ENCODE measurements at places on chromosomes 16 and 17.

- DNase-seq = no peak
These were observed 87.0 kb downstream of the HELZ start for GRCh38 chr17:67157732-67158639.

GRCh38 chr17:68011199-68011665 is 15.0 kb upstream of the C17orf58 start:
- peak; percentile 37 for DNase-seq

DNA sequence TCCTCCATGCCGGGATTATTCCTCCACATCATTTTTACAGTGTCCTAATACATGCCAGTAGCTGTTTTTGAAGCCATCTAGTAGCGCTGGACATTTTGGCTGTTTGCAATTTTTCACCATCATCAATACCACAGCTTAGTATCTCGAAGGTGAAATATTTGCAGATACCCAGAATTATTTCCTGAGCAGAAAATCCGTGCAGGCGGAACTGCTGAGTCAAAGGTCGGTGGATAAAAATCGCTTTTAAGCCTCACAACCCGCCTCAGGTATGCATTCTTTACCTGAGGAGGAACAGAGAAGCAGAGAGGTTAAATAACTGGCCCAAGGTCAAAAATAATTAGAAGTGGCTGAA is 584 bp upstream of the TNRC6A start:
- no peak for DNase-seq

- no peak for DNase-seq
These were observed 167.7 kb upstream of the WSCD1 start for GRCh38 chr17:5902181-5903140.

GRCh38 chr17:51298508-51299371 is 38.4 kb downstream of the UTP18 start:
- DNase-seq = no peak

GRCh38 chr17:61160789-61161445 is 238.7 kb upstream of the TBX2 start:
- DNase-seq = no peak

DNA sequence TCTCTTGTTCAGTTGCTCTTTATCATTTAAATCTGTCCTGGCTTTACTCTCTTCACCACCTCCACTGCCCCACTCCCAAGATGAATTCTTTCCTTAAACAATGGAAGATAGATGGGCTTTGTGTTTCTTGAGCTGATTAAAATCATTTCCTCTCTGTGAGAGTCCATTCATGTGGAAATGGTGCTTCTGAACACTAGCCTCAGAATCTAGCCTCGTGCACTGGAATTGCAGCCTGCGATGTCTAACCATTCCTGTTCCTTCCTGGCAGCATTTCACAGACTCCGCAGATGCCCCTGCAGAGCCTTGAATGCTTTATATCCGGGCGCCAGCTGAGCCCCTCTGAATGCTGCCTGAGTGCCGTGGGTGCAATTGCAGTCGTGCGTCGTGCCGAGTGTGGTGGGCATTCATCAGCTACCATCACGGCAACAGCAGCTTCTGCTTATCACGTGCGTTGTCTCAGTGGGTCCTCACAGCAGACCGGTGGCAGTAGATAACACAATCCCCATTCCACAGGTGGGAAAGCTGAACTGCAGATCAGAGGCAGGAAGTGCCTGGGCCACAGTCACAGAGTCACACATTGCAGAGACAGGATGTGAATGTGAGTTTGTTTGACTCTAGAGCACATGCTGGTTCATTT is 172.8 kb upstream of the WSCD1 start:
- no peak for DNase-seq

DNA sequence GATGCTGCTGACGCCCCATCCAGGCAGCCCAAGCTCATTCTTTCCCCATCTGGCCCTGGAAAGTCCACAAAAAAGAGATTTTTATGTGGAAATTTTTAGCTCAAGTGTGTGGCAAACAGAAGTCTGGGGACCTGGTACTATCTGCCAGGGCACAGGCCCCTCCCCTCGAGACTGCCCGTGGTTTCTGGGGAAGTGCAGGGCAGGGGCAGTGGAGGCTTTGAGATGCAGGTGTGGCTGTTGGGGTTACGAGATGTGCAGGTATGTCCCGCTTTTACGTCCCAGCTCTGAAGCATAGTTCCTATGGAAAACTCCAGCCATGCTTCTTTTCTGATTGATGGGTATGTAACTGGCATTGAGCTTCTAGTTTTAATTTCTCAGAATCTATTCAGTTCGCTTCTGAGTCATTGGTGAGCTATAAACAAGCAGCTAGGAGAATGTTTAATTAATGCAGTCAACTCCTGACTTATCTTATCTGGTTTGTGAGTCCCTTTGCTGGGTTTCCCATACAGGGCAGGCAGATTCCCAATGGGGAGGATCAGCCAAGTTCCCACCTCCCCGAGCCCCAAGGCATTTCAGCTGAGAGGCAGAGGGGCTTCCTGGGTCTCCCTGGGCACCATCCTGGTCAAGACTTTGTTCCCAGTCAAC is 16.2 kb downstream of the TBX4 start:
- no peak for DNase-seq

DNA sequence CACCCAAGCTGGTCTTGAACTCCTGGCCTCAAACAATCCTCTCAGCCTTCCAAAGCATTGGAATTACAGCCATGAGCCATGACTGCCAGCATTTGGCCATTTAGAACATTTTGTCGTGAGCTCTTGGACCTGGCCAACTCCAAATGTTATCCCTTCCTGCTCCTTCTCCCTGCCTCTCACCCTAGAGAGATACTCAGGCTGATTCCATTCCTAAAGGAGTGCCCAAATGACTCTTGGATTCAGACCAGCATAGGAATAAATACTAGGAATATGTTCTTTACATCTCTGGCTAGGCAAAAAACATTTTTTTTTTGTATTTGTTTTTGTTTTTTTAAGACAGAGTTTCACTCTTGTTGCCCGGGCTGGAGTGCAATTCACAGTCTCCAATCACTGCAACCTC is 15.5 kb downstream of the FZD2 start:
- DNase-seq = no peak

DNA sequence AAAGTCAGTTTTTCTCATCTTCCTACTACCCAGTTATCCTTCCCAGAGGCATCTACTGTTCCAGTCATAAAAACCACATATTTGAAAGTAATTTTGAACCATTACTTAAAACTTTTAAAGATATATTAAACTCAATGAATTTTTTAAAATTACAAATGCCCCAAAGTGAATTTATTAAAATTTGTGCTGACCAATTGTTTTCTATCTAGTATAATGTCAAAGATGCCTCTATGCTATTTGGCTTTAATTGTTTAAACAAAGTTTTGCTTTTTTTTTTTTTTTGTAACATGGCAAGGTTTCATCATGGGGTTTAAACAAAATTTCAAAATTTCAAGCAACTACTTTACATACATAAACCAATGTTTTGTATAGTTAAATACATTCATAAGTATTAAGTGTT is 60.7 kb downstream of the FBXL20 start:
- DNase-seq = no peak

GRCh38 chr16:15643946-15644250 is 944 bp upstream of the MARF1 start:
- DNase-seq = no peak

- no peak for DNase-seq
These were observed 23.8 kb downstream of the ADCY7 start for GRCh38 chr16:50289950-50290764.

DNA sequence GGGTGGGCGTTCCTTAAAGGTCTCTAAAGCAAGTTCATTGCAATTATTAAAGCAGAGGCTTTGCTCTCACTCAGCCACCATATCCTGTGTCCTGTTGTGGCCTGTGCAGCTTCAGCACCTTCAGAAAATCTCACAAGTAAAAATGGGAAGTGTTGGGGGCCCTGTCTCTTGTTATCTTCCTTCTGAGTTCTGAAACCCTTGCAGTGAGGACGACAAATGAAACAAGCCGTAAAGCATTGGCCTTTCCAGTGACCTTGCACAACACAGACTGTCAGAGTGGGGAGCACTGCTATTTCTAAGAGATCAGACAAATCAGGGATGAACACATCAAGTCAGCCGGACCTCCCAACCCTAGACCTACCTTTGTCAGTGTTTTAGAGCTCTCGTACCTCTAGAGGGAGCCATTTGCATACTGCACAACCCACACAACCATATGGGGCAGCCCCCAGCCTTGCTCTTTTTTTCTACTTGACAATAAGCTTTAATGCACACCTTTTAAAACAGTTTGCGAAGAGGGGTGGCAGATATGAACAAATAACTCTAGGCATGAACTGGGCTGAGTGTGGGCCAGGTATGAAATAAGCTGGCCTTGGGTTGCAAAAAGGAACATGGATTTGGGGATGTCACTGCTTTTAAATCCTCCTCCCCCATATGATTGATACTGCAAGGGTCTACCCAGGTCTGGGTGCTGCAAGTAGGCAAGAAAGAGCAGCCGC is 89.8 kb downstream of the KATNIP start:
- DNase-seq = peak; percentile 29

DNA sequence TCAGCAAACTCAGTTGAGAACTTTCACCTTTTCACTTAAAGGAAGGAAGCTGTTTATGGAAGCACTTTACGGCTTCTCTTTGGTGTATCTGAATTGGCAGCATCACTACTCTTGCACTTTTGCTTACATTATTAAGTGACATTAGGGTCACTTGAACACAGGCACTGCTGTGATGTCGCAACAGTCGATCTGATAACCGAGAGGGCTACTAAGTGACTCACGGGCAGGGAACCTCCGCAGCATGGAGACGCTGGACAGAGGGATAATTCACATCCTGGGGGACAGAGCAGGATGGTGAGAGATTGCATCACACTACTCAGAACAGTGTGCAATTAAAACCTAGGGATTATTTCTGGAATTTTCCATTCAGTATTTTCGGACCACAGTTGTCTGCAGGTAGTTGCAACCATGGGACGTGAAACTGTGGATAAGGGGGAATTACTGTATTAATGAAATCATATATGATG is 56.5 kb downstream of the DNAH2 start:
- no peak for DNase-seq

DNA sequence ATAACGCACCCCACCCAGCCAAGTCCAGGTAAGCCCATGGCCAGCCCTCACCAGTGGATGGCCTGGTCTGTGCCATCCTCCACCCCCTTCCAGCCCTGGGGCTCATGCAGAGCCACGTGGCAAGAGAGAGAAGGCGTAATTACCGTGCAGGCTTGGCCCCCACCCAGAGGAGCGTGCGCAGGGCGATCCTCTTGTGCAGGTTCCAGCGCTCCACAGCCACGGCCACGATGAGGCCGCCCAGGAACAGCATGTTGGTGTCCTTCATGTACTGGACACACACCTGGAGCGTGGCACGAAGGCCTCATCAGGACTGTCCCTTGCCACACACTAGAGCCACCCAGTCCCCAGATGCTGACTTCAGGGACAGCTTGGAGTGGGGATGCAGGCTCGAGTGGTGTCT is 6.7 kb downstream of the SLC13A5 start:
- DNase-seq = no peak

- no peak for DNase-seq
These were observed 168.9 kb upstream of the MAF start for GRCh38 chr16:79769270-79769927.

DNA sequence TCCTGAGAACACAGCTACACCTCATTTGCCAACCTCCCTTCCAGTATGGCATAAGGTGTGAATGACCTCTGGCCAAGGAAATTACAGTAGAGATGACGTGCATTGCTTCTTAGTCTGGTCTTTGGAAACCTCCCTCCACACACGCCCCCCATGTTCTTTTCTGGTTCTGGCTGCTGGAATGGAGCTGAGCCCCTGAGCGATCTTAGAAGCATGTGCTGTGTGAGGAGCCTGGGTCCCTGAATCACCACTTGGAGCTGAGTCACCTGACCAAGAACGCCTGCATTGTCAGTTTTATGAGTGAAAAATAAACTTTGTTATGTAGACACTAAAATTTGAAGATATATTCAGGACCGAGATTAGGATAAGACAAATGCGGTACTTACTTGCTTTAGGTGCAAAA is 51.4 kb downstream of the HS3ST3A1 start:
- DNase-seq = no peak

DNA sequence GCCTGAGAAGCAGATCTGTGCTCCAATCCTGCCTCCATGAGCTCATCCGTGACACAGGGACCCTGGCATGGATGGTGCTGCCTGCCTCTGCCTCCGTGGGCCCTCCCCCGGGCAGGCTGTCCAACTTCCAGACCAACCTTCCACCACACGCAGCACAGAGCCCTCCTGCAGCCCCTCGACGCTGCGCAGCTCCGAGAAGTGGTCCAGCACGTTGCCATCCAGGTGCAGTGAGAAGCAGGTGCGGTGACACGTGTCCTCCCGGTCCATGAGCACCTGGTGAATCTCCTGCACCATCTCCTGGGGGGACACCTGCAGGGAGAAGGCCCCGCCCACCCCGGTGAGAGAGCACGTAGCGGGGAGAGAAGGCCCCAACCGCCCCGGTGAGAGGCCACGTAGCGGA is 8.4 kb downstream of the CLUH start:
- no peak for DNase-seq

DNA sequence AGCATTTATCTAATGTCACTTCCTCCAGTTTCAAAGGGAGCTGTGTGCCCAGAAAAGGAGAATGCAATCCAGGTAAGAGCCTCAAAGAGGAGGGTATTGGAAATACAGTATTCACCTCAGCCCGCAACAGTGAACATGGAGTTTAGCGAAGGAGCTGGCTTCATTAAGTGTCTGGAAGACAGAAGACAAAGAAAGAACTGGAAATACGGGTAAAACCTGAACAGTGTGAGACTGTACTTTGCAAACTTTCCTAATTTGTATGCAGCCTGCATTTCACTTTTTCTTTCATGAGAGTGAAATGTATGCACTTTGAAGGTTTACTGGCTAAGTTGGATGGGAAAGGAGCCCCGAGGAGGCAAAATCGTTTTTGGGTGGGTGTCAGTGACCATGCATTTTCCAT is 478.4 kb downstream of the HS3ST3B1 start:
- no peak for DNase-seq

- no peak for DNase-seq
These were observed 39.4 kb downstream of the LAT start for GRCh38 chr16:29024278-29024677.

- no peak for DNase-seq
These were observed 390.3 kb downstream of the SLC39A11 start for GRCh38 chr17:72702136-72702735.

DNA sequence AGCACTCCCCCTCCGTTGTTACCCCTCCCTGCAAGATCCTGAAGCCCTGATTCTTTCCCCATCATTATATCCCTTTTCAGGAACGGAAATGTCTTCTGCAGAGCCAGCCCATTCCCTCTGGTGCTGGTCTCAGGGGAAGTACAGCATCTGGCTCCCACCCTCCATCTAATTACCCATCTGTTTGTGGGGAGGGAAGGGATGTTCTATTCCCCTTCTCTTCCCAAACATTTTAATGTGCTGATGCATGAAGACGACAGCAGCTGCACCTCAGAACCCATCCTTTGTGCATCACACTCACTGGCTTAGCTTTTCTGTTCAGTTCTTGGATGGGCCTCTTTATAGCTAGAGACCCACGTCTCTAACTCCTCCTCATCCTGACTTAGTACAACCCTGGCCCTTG is 367.2 kb downstream of the CDH13 start:
- no peak for DNase-seq

- DNase-seq = no peak
These were observed 155.5 kb downstream of the PMP22 start for GRCh38 chr17:15109608-15110007.
